ENCODE measurements at places on chromosomes 5 and 9.

GRCh38 chr9:112699230-112699629, 18.7 kb downstream of the INIP start:
- DNase-seq: no peak

- peak; percentile 21 for DNase-seq
Observed at GRCh38 chr9:69931340-69931739, 110.7 kb downstream of the CFAP95 start.

- DNase-seq: peak; percentile 60
Observed at GRCh38 chr5:13692172-13692571, 252.3 kb downstream of the DNAH5 start.

- DNase-seq: no peak
Observed at GRCh38 chr9:124292696-124293593, 35.2 kb downstream of the NEK6 start.

DNA sequence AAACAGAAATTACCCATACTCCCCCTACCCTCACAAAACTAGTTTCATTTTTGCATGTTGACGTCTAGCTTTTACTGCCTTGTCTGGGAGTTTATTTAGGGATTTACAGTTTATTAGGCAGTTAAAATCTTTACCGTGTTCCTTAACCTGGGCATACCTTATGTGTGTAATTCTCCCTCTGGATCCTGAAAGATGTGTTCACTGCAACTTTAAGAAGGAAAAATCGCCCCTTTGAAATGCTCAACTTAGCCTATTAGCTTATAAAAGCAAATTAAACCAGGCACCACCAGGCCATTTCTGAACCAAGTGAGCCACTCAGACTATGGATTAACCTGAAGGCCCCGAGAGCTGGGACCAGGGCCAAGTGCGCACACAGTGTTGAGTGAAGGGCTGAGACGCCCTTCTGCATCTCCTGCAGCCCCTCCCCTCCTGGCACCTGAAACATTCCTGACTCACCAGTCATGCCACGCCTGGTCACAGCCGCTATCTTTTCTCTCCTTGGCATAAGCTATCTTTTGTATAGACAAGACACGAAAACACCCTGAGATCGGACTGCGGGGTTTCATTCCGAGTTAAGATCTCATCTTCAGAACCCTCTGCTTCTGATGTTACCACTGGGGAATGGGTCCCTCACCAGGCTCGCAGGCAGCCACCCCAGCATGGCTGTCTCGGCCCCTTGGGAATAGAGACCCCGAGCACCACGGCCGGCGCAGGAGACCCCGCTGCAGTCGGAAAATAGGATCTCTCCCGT, 111.9 kb downstream of the ROR2 start:
- DNase-seq: peak; percentile 60

GRCh38 chr9:19156026-19156474, 28.8 kb upstream of the PLIN2 start:
- DNase-seq: peak; percentile 37

- DNase-seq: no peak
Observed at GRCh38 chr5:84130006-84130580, 254.6 kb downstream of the EDIL3 start.

- no peak for DNase-seq
Observed at GRCh38 chr5:36934740-36935356, 58.3 kb downstream of the NIPBL start.

DNA sequence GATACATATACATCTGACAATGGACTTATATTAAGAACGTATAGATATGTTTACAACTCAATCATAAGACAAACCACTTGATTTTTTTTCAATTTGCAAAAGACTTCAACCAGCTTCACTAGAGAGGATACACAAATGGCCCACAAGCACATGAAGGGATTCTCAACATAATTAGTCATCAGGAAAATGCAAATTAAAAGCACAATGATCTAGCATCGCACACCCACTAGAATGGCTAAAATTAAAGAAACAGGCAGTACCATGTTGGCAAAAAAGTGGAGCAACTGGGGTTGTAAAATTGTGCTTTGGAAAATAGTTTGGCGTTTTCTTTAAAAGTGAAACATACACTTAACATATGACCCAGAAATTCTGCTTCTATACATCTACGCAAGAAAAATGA, 80.0 kb upstream of the TRIO start:
- no peak for DNase-seq

- no peak for DNase-seq
Observed at GRCh38 chr5:177456591-177456964, 10.0 kb downstream of the PRR7 start.

DNA sequence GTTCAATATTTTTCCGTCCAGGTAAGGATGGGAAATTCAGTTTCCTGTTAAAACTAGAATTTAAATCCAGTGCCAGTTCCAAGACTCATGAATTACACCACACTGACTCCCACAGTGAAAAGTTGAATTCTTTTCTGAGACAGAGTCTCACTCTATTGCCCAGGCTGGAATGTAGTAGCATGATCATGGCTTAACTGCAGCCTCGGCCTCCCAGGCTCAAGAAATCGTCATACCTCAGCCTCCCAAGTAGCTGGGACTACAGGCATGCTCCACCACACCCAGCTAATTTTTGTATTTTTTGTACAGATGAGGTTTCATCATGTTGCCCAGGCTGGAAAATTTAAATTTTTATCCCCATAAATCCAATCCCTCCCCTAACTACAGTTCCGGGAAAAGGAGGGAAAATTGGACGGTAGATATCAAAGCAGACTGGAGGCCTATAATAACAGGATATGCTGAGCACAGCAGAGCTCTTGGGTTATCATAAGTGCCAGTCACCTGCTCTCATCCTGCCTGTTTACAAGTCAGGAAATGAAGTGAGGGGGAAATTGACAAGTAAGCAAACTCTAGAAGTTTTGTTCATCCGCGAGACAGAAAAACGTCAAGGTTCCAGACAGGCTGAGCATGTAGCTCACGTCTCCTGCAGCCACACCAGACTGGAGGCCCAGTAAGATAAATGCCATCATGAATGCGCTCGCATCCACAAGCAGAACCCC, 105.7 kb downstream of the UGCG start:
- DNase-seq: peak; percentile 21

GRCh38 chr5:93777620-93778019, 36.2 kb upstream of the POU5F2 start:
- DNase-seq: no peak

GRCh38 chr5:118557251-118557661, 431.1 kb downstream of the DTWD2 start:
- no peak for DNase-seq

DNA sequence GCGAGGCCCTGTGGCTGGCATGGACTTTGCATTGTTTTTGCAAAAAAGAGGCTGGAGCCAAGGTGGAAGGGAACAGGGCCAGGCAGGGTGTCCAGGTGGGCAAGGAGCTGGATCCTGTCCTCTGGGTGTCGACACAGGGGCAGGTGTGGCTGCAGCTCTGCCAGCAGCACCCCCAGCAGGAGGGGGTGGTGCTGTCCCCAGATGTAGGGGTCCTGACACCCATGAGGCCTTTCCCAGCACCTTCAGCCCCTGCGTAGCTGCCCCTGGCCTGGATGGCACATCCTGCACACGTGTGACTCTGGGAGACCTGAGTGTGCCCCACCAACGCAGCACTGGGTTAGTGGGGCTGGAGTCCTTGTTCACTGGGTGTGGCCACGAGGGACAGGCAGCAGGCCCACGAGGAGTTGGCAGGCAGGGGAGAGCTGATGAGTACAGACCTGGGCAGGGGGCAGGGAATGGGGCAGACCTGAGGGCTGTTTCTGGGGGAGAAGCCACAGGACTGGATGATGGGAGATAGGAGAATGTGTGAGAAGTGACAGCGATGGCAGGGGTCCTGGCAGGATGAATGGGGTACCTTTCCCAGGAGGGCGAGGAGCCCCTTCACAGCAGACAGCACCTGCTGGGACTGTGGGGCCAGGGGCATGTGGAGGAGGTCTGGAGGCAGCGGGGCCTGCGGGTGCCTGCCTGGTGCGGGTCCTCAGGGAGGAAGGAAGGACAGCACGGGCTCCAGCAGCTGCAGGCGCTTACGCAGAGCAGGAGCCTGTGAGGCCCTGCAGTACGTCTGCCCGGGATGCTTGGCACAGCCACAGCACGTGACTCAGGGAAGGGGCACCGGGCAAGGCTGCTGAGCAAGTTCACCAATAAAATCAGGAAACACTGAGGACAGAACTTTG, 3.6 kb upstream of the RASGEF1C start:
- DNase-seq: peak; percentile 52

DNA sequence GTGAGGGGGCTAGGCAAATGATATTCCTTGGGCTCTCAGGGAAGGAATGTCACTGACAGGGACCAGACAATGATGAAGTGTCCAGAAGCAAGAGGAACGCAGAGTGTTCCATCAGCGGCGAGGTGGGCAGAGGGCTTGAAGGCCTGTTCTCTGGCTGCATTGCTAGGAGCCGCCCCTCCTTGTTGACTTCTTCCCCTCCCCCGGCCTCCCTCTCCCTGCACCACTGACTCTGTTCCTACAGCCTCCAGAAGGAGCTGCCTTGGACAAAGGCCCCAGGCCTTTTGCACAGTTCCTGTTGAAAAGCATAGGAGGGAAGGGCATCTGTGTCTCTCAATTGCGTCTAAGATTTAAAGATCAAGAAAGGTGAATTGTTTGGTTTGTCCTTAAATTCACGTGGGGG, 12.4 kb downstream of the TLX3 start:
- DNase-seq: no peak

- peak; percentile 8 for DNase-seq
Observed at GRCh38 chr5:167964529-167964928, 326.9 kb upstream of the WWC1 start.

DNA sequence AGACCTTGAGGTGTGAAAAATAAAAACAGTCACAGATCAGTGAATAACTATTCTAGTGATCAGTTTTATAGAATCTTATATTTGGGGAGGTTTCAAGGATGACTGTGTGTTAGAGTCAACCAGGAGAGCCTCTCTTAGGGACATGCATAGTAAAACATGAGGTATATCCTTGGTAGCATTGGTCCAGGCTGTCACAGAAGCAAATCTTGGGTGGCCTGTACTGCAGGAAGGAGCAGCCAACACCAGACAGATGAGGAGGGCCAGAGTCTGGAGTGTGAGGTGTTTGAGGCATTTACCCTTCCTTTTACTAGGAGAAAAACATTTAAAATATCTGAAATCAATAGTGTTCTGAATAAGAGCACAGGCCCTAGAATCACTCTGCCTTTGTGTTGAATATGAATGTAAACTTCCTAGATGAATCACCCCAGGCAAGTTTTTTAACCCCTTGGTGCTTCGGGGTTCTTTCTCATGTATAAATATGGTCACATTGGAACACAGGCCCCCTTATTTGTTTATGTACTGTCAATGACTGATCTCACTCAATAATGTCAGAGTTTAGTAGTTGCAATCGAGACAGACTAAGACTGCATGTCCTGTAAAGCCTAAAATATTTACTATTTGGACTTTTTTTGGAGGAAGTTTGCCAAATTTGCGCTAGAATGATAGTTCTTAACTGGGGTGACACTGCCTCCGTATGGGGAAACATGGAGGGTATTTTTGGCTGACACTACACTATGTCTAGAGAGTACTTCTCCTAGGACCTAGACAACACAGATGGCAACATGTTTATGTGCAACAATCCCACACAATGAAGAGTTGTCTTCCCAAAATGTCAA, 416.5 kb upstream of the POU5F2 start:
- DNase-seq: peak; percentile 12

DNA sequence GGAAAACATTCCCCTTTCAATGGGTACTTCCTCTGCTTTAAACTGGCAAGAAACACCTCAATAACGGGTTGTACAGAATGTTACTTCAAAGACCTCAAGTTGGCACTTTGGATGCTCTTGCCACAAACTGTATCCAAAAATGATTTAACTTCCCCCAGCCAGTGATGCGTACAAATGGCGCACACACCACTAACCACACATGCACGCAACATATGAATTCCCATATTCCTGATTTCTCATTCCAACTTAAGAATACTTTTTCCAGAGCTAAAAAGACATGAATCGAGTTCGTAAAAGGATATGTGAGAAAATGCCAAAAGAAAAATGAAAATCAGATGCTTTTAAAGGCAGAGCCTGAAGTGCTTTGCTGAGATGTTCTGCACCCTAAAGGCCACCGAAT, 388.0 kb upstream of the PIK3R1 start:
- no peak for DNase-seq

GRCh38 chr5:52787600-52788504, at the start of the genes ITGA1 and PELO:
Gene ITGA1, plus strand, starts transcription at chr5:52787916. Its CDS starts 438 bp downstream, at chr5:52788354.
Gene PELO, plus strand, starts transcription at chr5:52787916. Its CDS starts 12,479 bp downstream, at chr5:52800395.
- peak; percentile 93 for DNase-seq
